ENCODE measurements at places on chromosomes 2 and 18.

GRCh38 chr18:55334875-55335274, 253.1 kb downstream of the TCF4 start:
- no peak for DNase-seq

DNA sequence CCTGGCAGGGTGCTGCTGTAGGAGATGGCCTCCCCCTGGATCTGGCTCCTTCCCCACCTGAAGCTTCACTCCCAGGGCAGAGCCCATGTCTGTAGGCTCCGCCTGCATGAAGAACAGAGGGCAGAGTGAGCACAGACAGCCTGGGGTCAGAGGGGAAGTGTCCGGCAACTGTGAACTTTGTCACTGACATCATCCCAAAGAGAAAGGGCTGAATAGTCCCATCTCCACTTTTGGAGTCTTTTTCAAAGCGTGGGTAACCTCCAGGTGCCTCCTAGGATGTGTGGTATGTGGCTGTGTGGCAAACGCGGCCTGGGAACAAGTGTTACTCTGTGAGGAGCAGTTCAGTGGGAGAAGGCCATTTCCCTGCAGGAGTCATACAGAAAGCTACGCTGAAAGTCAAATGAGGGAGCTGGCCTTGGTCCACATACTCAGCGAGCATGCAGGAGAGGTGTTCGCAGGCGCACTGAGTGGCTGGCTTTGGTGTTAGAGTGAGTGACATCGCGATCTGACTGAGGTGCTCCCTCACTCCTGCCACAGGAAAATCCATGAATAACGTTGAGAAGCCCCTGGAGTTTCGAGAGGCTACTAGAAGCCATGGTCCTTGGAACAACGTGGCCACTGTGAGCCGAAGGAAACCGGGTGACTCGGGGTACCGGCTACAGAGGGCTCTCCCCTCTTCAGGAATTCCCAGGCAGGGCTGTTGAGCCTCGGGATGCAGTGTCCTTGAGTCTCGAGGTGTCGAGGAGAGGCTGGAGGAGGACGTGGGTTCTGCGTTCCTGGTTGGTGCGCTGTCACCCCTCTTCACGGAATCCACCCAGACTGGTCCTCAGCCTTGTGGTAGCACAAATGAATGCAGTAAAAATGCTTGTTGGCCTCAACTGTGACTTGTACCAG, 54.7 kb downstream of the CABLES1 start:
- no peak for DNase-seq

- DNase-seq, result no peak
Measured at GRCh38 chr18:9916077-9916639, 2.3 kb downstream of the VAPA start.

GRCh38 chr2:115552726-115553125, 1110.3 kb downstream of the DPP10 start:
- no peak for DNase-seq

DNA sequence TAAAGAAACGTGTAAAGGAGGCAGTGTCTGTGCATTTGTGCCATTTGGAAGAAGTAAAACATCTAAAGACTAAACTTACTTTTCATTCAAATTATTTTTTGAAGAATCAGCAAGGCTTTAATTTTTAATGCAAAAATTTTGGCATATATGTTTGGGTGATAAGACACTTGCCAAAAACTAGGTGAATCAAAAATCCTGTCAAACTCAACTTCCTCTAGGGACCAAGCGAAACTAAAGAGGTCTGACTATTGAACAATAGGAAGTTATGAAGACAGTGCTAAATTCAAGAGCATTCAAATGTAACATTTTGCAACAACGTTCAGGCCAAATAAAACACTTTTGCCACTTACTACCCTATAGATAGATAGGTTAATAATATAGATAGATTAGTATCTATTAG, 306.1 kb downstream of the NOL4 start:
- DNase-seq, result no peak

DNA sequence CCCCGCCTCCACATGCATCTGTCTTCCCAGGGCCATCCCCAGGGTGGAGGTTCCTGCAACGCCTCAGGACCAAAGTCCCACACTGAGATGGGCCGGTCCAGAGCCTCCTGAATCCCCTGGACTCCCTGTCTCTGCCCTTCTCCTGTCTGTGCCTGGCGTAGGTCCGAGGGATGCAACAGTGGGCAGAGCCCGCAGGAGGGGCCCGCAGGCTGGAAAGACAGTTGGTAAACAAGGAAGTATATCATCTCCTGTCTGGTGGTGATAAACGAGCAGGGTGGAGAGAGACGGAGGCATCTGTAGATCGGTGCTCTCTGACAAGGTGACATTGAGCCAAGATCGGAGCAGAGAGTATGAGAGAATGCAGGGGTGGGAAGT, 72.6 kb upstream of the RAB6C start:
- DNase-seq, result no peak

DNA sequence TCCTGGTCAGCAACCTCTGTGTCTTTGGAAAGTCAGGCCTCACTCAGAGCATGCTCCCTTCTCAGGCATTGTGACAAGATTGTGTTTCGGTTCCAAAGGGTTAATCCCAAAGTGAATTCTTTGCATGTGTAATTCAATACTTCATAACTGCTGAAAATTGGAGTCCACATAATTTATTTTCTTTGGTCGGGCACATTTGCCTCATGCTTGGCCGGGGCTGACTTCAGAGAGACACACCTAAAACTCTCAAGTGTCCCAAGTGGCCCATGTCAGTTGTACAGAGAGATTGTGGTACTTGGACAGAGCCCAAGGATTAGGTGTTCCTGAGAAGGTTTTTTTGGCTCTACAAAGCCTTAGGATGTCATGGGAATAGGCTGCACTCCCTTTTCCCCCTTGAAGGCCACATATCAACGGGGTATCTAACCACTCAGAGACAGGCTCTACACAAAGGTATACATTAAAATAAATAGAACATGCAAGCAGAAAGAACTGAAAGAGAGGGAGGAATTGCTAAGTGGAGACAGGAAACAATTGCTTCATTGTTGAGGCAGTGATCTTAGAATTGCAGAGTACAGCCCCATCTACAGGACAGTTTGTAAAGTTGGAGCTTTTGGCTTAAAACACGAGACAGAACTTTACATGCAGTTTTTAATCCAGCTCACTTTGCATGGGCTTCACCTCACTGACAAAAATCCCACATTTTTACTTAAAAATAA, 1232.3 kb upstream of the ZEB2 start:
- DNase-seq, result peak; percentile 50

- no peak for DNase-seq
Measured at GRCh38 chr2:176851889-176852483, 360.6 kb upstream of the HNRNPA3 start.

- DNase-seq, result no peak
Measured at GRCh38 chr18:39486268-39486667, 1920.7 kb upstream of the CELF4 start.

DNA sequence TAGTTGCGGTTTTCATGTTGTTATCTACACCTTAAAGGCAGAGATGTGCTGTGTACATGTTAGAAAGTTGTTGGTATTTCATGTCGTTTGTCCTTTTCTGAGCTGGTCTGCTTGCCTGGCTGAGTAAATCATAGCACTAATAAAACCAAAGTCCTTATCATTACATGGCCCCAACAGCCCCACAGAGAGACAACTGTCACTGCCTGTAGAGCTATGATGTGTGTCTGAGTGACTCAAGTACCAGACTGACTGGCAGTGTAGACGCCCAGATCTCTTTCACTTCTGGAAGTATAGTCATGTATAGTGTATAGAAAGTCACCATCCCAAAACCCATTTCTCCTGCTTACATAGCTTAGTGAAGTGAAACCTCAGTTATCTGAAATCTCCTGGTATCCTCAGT, 4.3 kb downstream of the SOCS6 start:
- no peak for DNase-seq

DNA sequence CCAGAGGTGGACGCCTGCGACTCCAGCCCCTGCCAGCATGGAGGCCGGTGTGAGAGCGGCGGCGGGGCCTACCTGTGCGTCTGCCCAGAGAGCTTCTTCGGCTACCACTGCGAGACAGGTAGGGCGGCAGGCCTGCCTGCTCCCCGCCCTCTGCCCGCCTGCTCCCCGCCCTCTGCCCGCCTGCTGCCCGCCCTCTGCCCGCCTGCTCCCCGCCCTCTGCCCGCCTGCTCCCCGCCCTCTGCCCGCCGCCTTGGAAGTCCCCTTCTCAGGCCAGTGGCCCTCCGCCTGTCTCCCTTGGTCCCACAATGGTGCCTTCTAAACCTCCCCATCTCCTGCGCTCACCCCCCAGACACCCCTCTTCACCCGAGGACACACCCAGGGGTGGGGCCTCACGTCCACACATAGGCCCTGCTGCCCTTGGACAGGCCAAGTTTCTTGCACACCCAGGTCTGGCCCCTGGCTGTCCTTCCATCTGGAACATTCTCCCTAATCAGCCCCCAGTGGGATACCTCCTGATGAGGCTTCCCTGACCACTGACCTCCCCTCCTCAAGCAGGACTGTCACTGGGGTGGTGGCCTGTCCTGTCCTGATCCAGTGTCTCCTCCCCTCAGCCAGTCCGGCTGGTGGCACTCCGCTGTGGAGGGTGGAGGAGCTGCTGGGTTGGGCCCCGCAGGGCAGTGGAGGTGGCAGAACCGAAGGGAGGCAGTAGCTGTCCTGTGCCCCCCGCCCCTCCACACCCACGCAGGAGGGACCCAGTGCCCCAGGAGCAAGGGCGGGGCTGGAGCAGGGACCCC, 37.9 kb downstream of the MTERF4 start:
- DNase-seq, result peak; percentile 35

DNA sequence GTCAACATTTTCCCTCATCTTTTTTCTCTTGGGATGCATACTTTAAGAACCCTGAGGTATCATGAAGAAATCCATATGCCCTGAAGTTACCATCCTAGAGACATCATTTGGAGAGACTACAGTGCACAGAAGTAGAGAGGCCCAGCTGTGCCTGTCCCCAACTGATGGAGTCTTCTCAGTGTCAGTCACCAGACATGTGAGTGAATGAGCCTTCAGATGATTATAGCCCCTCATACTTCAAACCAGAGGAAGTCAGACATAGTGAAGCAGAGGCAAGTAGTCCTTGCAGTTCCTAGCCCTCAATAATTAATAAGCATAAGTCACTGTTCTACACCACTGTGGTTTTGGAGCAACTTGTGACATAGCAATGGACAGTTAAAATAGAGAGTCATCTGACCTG, 194.4 kb upstream of the ITGA4 start:
- no peak for DNase-seq

GRCh38 chr2:143255899-143256298, 126.7 kb downstream of the ARHGAP15 start:
- no peak for DNase-seq

DNA sequence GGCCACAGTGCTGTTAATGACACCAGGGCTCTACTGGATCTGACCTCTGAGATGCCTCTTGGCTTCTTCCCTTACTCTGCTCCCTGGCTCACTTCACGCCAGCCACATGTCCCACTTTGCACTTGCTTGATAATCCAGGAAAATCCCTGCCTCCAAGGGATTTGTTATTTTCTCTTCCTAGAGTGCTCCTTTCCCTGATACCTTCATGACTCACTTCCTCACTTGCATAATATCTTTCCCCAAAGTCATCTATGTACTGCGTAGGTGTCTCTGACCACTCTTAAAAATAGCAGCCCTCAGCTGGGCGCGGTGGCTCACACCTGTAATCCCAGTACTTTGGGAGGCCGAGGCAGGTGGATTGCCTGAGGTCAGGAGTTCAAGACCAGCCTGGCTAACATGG, 572.3 kb downstream of the PLCL1 start:
- DNase-seq, result no peak

- no peak for DNase-seq
Measured at GRCh38 chr2:119149611-119150010, 8.9 kb downstream of the C1QL2 start.

DNA sequence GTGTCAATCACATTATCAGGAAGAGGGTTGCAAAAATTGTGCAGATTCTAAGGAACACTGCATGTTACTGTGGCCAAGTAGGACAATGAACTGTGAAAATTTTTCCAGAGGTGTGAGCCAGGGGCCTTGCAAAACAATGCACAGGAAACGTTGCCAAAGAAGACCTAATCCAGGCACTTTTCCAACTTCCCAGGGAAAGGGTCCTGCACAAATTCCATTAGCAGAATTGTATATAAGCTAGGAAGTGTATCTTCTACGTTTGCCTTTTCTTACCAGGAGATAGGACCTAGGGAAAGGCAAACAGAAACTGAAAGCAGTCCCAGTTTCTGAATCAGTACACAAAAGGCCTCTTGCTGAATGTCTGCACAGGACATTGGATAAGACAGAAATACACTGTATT, 1888.3 kb upstream of the CELF4 start:
- no peak for DNase-seq

GRCh38 chr18:68147728-68148127, 567.2 kb downstream of the TMX3 start:
- DNase-seq, result no peak

DNA sequence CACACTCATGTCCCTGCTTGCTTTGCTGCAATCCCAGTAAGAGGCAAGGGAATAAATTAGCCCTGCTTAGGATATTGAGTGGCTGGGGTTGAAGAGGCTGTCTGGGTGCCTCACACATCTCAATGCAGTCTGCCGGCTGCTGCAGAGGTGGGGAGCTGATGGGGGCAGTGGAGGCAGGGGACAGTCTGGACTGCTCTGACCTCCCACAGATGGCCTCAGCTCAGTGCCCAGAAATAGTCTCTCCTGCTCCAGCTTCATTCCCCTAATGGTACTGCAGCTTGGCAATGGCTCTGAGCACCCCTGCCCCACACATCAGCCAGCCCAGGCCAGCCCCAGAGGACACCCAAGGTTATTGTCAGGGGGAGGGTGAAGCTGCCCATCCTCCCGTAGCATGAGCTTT, 21.5 kb upstream of the TNS1 start:
- no peak for DNase-seq

DNA sequence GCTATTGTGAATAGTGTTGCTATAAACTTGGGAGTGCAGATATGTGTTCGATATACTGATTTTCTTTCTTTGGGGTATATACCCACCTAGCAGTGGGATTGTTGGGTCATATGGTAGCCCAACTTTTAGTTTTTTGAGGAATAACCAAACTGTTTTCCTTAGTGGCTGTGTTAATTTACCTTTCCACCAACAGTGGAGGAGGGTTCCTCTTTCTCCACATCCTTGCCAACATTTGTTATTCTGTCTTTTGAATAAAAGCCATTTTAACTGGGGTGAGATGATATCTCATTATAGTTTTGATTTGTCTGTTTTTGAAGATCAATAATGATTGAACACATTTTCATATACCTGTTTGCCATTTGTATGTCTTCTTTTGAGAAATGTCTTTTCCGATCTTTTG, 282.0 kb upstream of the SESTD1 start:
- no peak for DNase-seq

DNA sequence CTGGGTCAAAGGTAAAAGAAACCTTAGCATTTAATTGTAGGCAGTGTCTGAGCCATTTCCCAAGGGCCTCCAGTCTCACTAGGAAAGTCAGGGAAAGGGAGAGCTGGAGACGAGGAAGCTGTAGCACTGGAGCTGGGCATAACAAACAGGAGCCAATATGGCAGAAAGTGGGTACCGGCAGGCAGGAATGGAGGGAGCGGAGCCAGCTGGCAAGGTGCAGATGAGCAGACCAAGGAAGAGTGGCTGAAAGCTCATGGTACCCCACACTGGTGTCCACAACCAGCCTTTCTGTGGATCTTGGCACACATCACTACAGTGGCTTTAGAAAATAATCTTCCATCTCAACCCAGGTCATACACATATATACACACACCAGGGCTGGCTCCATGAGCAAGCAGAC, 40.0 kb downstream of the ANKRD44 start:
- DNase-seq, result no peak

Measured in naive B cell (primary cell).